HepG2 (cell line): ENCODE measurements at places on chromosomes 13 and 19.
A peak's percentile ranks its signal among the peaks of the same experiment; 100 is the strongest.

GRCh38 chr13:34749046-34749445 lies 193.0 kb upstream of the NBEA start:
- no peak for DNase-seq

GRCh38 chr19:47446534-47447469 lies 24.9 kb downstream of the SLC8A2 start:
- DNase-seq, result no peak

- DNase-seq, result no peak
Observed at GRCh38 chr13:82720986-82721385, 1161.3 kb downstream of the SLITRK1 start.

- DNase-seq, result no peak
Observed at GRCh38 chr13:48977973-48978372, 2.3 kb downstream of the FNDC3A start.

- peak; percentile 65 for DNase-seq
Observed at GRCh38 chr13:110593430-110594130, 21.8 kb upstream of the NAXD start.

DNA sequence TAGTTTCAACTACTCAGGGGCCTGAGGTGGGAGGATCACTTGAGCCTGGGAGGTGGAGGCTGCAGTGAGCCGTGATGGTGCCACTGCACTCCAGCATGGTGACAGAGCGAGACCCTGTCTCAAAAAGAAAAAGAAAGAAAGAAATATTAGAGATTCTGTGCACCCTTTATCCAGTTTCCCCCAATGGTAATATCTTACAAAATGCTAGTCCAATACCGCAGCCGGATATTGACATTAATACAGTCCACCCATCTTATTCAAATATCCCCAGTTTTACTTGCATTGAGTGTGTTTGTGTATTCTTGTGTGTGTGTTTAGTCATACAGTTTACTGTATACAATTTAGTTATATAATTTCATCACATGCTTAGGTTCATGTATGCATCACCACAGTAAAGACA lies 8.6 kb upstream of the IFNL4 start:
- no peak for DNase-seq

DNA sequence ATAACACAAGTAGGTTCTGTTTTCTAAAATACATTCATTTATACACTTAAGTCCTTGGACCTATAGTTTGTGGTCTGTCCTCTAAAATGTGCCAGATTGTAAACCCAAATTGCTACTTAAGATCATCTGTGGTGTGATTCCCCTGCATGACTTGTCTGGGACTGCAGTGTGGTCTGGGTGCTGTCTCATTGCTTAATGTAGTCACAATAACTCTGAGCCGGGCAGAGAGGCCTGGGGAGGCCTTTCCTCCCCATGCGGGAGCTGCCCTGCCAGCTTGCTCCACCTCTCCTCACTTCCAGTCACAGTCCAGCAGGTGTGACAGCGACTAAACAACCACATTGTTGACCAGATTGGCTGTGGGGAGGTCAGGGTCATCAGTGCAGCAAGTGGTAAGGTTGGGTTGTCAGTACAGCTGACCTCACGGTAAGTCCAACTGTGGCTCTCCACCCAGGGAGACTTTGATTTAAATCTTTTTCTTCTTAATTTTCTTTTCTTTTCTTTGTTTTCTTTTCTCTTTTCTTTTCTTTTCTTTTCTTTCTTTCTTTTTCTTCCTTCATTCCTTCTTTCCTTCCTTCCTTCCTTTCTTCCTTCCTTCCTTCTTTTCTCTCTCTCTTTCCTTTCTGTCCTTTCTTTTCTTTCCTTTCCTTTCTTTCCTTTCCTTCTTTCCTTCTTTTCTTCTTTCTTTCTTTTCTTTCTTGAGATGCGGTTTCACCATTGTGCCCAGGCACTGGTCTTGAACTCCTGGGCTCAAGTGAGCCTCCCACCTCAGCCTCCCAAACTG lies 4.4 kb upstream of the TUBA3C start:
- DNase-seq, result no peak

GRCh38 chr13:98954313-98954712 lies 23.6 kb downstream of the DOCK9 start:
- no peak for DNase-seq
